ENCODE measurements at places on chromosomes 5 and 9.
A peak's percentile ranks its signal among the peaks of the same experiment; 100 is the strongest.

DNA sequence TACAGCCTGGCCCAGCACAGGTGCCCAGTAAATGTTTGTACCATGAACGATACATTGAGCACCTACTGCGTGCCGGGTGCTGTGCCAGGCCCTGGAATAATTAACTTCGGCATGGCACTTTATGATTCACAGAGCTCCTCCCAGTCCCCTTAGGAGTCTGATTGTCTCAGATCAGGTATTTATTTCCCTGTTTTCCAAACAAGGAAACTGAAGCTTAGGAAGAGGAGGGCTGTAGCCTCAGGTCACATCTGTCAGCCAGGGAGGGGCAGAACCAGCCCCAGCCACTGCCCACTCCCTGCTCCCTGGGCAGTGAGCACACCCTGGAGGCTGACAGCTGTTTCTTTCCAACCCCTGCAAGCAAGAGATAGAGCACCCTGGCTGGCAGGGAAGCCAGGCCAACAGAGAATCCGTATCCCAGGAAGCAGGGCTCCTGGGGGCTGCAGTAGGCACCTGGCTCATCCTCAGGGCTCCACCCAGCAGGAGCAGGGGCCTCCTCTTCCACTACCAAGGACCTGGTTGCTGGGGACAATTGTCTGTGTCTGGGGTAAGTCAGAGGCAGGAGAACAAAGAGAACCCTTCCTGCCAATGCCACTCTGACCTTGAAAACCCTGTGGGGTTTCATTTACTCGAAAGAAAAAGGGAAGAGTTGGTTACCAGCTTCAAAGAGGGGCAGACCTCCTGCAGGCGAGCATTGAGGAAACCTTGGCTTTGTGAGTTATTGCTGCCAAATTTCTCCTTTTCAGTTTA is 69.0 kb downstream of the DAB2IP start:
- no peak for DNase-seq

DNA sequence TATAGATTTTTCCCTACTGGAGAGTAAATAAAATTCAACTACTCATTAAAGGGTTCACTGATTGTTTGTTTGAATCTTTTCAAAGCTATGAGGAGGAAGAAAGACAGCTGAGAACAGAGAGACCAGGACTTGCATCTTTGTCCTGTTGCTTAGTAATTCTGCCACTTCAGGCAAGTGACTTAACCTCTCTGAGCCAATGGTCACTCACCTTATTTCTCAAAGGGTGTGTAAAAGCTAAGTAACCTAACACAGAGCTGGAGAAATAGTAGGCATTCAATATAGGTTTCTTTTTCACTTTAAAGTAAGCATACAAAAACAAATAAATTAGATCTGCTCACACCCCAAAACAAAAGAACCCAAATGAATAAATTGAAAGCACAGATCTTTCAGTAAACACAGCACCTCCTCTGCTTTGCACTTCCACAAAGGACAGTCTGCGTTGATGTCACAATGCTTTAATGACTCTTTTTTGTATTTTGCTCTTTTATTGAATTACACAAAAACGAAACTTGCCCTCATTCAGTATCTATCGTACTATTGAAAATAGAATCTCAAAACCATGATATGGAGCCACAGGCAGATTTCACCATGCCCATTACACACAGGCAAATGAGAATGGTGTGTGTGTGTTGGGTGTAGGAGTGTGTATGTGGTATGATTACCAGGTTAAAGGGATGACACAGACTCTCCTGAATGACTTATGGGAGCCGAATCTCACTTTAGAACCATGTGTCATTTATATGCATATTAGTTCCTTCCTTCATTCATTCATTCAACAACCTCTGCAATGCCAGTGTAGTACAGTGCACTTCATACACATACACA is 166.0 kb downstream of the EBF1 start:
- no peak for DNase-seq

GRCh38 chr9:107239474-107239873 is 43.6 kb upstream of the RAD23B start:
- no peak for DNase-seq

GRCh38 chr9:117354244-117354847 is 60.5 kb downstream of the ASTN2 start:
- no peak for DNase-seq

DNA sequence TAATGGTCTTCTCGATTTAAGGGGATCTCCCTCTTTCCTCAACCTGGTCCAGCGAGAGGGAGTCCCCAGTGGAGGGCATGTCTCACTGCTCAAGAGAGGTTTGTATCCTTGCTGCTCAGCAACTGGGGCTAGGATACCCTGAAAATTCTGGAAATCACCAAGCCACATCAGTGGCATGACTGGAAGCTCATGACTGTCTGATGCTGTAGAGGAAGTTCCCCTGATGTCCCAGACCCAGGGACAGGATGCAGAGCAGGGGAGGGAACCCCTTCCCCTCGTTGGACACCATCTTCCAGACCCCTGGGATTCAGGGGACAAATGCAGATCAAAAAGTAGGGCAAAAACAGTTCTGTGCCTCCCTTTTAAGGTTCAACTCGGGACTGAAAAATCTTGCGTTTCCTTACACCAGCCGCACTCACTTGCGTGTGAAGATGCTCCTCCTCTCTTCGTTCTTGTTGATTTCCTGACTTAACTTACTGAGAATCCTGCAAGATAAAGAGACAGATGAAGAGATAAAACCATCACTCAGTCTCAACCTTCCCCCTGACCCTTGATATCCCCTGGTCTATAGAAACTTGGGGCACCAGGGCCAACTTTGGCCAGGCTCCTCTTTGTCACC is 22.1 kb downstream of the LCP2 start:
- DNase-seq: no peak

DNA sequence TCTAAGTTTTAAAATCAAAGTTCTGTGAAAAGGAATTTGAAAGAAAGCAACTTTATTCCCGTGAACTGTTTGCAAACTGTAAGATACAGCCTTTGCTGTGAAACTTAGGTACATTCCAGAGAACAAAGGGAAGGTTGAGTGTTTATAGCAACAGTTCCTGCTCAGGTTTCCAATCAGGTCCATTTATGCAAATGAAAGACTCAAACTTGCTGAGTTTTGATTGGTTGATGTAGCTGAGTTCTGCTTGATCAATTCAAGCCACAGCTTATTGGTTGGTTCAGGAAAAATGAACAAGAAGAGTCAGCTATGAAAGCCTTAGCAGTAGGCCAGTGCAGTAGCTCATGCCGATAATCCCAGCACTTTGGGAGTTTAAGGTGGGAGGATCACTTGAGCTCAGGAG is 37.9 kb downstream of the SLC27A6 start:
- DNase-seq: no peak

- no peak for DNase-seq
Observed at GRCh38 chr5:125582352-125582751, 835.9 kb upstream of the ZNF608 start.

DNA sequence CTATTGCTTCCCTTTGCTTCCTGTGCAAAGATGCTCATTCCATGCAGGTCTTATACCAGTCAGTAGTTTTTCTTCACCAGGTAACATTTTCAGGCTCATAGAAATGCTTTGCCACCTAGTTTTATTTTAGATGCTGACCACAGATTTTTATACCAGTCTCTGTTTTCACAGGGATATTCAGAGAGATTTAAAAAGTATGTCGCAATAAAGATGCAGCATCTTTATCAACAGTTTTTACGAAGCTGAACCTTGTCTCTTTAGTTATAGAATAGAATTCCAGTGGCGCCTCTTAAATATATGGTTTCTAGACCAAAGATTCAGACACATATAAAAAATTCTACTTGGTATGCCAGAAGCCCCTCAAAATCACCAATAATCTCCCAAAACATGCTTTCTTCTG is 155.7 kb upstream of the PCSK5 start:
- DNase-seq: no peak

DNA sequence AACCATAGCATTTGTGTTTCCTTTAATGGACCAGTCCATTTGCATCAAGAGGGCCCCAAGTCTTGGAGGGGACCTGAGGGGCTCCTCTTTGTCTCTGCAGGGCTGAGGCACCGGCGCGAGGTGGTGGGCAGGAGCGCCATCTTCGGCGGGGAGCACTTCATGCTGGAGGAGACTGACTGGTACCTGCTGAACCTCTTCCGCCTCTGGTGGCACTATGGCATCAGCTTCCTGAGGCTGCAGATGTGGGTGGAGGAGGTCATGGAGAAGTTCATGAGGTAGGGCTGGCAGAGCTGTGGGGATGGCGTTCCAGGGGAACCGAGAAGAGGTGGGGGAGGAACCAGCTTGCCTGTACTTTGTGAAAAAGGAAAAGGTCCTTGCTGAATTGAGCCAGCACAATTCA is 6.1 kb downstream of the PCYOX1L start:
- DNase-seq: no peak

DNA sequence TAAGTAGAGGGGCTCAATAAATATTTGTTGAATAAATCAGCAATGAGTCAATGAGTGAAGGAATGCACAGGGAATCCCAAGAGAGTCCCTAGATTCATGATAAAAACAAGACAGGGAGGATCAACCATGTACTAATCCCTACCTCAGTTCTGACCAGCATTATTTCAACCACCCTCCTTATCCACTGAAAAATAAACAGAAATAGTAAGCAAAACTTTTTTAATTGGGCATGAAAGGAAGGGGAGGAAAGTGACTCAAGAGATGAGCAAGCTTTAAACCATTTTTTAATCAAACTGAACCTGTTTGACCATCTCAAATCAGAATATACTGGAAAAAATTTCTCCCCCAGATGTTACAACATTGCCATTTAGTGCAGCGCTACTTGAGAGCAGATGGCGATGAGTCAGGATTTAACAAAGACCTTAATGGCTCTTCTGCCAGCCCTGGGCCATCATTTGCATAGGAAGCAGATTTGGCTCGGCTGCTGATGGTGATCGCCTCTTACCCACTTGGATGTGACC is 194.8 kb upstream of the SLC30A5 start:
- DNase-seq: peak; percentile 5

DNA sequence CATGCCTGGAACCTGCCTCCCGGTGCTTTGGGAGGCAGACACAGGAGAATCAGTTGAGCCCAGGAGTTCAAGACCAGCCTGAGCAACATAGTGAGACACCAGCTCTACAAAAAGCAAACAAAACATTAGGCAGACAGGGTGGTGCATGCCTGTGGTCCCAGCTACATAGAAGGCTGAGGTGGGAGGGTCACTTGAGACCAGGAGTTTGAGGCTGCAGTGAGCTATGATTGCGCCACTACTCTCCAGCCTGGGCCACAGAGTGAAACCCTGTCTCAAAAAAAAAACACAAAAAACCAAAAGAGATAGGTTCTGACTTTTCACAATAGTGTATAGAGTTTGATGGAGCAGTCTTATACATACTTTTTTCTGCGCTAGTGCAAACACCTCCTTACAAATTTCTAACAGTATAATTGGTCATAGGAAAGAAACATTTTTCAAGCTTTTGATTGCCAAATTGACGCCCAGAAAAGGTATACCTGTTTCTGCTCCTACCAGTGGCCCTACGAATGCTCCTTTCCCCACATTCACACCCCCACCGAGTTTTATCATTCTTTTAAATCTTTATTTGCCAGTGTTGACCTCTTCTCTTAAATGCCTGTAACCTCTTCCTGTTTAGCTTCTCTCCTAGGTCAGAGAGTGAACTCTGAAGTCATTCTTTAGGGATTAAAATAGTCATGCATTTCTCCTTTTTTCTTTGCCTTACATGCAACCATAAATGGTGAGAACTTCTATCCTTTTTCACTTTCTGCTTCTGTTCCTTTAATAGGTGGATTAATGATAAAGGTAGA is 7.5 kb downstream of the DOCK8 start:
- DNase-seq: no peak

DNA sequence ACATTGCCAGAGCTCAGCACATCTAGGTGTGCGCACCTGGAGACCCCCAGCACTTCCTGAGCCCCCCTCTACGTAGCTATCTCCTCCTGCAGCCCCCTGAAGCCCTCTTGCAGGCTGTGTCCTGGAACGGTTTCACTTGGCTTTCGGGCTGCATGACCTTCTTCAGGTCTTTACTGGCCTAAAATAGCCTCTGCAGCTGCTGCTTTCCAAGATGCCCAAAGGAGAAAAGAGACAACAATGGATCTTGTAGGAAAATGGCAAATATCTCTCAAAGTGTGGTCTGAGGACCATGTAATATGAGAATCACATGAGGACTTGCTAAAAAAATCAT is 6.6 kb upstream of the ERMP1 start:
- DNase-seq: no peak

GRCh38 chr5:68268852-68269130 is 53.2 kb downstream of the PIK3R1 start:
- DNase-seq: no peak

DNA sequence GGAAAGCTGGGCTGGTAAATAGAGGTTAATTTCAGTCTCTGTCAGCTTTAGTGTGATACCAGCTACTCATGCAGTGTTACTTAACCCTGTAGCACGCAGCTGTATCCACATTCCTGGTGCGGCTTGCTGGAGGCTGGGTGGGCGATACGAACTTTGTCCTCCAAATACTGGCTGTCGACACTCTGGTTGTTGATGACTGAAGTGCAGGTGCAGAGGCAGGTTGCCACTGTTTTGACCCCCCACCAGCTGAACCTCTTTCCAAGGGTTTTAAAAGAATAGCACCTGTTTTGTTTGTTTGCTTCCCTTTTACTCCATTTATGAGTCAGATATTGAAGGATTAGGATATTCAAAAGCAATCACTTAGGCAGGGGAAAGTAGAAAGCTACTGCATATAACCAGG is 4.4 kb upstream of the RABGAP1 start:
- no peak for DNase-seq

DNA sequence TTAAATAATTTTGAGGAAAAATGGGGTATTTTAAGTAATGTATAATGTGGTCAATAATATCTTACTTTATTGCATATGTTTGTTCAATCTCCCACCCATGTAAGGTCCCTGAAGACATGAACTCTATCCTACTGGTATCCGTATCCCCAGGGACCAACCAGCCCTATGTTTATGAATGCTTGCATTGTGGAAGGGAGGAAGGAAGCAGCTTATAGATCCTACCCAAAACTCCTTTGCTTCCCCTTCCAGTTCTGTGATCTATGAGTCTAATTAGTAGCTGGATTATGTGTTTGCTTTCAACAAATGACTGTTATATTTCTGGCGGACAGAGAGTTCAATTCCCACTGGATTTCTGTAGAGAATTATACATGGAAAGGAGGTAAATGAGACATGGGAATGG is 45.6 kb downstream of the CNTRL start:
- DNase-seq: no peak

- no peak for DNase-seq
Observed at GRCh38 chr9:93891549-93892310, 63.4 kb downstream of the BARX1 start.

GRCh38 chr5:152356506-152356905 is 48.6 kb downstream of the NMUR2 start:
- DNase-seq: no peak

- DNase-seq: no peak
Observed at GRCh38 chr9:85053206-85053786, 383.8 kb downstream of the NTRK2 start.

GRCh38 chr5:124660229-124661093 is 86.0 kb downstream of the ZNF608 start:
- DNase-seq: no peak

GRCh38 chr5:111779260-111779921 is 22.4 kb upstream of the NREP start:
- no peak for DNase-seq

GRCh38 chr9:89281106-89281505 is 29.9 kb upstream of the CKS2 start:
- DNase-seq: no peak

All from hypothalamus (tissue), 51 donors.